ENCODE measurements at places on chromosomes 11 and 22.

DNA sequence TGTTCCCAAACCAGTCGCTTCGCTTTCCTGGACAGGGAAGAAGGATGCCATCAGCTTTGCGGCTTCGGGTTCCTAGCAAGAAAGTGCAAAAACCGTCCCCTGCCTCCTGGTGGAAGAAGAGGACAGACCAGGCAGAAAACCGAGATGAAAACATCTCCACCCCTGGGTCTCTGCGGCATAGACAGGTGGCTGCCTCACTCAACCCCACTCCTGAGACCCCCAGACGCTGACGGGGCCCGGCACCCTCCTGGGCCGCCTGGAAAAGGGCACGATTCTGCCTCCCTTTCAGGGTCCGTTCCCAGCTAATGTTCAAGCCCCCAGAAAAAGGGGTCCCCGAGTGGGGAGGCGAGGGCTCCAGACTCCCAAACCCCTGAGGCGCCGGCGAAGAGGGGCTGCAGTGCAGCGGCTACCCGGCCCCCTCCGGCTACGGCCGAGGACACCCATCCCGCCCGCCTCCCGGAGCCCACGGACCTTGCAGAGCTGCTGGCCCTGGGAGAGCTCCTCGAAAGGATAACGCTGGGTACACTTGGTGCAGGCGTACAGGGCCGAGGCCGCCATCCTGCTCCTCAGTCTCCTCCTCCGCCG lies 569 bp downstream of the FAM76B start:
- no peak for DNase-seq

DNA sequence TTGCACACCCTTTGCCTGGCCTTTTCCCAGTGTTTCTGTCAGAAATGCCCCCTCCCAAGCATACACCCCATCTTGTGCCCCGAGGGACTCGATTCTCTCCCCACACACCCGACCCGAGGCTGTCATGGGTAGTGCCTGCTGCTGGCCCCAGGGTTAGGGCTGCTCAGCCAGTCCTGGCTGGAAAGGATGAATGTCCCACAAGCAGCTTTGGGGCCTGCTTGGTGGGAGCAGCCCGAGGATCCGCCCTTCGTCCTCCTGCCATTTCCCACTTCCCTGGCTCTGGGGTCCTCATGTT lies 55.0 kb upstream of the PRODH start:
- DNase-seq: no peak

- DNase-seq: peak; percentile 54
Observed at GRCh38 chr22:36856121-36856791, 4.5 kb upstream of the NCF4 start.

DNA sequence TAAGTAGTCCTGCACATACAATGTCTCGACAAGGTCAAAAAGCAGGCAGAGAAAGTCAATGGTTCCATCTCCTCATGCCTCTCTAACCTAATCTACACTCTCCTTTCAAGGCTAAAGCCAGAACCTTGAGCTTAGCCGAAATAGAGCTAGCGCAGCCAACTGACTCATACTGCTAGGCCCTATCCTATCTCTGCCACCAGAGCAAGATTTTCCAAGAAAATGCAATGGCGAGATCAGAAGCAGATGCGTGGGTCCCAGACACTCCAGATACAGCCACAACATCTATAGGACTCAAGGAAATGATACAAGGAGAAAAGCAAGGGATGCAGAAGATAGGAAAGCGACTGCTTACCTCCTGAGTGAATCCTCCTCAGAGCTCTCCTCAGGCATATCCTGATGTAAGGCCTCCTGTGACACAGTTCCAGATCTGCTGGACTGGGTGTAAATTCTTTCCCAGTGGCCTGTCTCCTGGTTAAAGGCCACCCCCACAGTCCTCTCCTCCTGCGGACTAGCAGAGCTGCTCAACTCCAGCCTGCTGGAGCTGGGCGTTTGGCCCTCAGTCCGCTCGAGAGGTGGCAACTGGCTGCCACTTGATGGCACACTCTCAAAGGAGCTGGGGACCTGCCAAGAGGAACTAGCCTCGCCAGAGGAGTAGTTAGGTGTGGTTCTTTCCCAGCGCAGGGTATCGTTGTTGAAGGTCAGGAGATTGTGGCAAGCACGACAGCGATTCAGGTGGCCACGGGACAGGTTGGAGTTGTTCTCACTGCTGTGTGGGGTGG lies 52.0 kb downstream of the AMBRA1 start:
- no peak for DNase-seq

DNA sequence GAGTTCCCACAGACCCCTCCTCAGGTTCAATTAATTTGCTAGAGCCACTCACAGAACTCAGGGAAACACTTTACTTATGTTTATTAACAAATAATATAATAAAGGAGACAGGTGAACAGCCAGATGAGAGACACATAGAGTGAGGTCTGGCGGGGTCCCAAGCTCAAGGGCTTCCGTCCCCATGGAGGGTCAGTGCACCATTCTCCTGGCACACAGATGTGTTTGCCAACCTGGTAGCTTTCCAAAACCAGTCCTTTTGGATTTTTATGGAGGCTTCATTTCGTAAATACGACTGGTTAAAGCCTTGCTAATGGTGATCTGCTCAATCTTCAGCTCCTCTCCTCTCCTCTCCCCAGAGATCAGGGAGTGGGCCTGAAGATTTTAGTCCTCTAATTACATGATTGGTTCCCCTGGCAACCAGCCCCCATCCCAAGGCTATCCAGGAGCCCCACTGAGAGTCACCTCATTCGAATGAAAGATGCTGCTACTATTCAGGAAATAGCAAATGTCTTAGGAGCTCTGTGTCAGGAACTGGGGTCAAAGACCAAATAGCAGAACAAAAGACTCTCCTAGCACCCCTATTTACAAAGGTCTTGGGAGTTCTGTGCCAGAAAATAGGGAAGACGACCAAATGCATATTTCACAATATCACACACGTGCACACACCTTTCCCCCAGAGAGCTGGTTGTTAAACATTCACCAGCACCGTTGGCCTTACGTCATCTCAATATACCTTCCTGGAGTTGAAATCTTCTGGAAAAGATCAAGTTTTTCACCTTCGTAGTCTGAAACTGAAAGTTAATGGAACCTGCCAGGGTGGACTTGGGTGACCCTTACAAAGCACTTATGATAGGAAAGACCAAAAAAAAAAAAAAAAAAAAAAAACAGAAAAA lies 23.8 kb upstream of the CAPRIN1 start:
- no peak for DNase-seq

GRCh38 chr11:128947773-128948172 lies 5.1 kb upstream of the TP53AIP1 start:
- no peak for DNase-seq

DNA sequence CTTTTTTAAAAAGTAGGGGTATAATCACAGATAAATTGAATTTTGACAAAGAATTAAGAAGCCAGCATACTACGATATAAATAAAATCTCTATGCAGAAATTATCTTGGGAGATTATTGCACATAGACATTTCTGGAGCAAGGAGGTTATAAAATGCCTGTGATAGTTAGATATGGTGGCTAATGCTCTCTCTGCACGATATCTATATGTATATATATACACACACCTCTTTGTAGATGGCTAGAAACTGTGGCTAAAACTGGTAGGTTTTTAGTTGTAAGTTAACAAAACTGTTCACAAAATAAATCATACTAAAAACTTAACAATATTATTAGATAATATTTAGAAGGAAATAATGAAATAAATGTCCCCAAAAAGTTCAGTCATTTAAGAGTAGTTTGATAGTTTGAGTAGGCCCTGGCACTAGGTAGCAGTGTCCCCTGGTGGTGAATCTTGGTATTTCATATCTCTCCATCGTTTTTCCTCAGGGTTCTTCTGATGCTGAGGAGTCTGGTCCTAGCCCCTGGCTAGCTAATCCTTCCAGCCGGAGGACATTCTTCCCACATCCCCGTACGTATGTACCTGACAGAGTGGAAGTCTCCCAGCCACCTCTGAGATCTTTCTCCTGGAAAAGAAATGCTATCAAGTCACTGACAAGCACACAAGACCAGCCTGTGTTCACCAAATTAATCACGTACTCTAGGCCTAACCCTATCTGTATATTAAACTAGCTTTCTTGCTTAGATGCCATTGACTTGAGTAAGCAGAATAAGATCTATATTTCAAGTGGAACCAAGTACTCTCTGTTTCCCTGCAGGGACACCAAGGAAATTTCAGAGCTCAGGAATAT lies 32.2 kb downstream of the ART5 start:
- DNase-seq: no peak

GRCh38 chr11:124225471-124225870 lies 15.4 kb upstream of the OR8G1 start:
- DNase-seq: no peak

Data from NCI-H446 treated with DMSO at 0.1 percent for 48 hours (cell line).